NCI-H2029 treated with DMSO at 0.1 percent for 48 hours (cell line): ENCODE measurements at places on chromosomes 1 and 21.
A peak's percentile ranks its signal among the peaks of the same experiment; 100 is the strongest.

DNA sequence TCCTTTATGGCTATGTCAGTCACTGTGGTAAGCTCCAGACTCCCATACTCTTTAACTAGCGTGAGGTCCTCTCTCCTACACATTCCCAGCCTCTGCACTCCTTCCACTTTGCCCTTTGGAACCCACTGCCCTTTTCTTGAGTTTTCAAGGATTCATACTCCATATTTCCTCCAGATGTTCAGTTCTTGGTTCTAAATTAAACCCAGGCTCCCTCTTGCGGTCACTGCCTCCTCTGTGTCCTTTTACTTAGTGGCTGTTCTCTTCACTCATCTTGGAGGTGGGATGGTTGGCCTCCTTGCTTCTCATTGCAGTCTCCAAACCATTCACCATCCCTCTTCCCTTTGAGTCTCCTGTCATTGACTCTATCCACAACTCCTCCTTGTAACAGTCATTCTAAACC is 208.1 kb downstream of the TGFB2 start:
- no peak for DNase-seq

- DNase-seq, result no peak
These were observed 29.1 kb downstream of the PRRX1 start for GRCh38 chr1:170692866-170693575.

- no peak for DNase-seq
These were observed 31.5 kb downstream of the SESN2 start for GRCh38 chr1:28290851-28291250.

DNA sequence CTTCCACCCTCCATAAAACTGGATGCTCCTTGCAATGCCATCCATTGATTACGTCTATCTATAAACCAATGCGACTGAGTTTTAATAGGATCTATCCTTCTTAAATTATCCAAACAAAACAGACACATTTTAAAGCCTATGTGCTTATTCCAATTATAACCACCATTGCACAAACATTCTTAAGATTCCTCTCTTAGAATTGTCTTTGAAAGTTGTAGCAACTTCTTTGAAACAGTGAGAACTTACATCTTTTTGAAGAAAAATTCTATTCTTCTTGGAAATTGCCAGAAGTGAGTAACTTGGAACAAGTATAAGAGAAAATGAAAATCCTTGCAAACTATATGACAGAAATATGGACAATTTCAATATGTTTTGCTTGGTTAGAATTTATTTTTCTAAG is at the start of gene KRTAP26-1:
Gene KRTAP26-1 (minus strand): TSS at position 101 of the 400 bp plus-strand sequence. CDS start 280 bp downstream, outside the sequence.
- no peak for DNase-seq

DNA sequence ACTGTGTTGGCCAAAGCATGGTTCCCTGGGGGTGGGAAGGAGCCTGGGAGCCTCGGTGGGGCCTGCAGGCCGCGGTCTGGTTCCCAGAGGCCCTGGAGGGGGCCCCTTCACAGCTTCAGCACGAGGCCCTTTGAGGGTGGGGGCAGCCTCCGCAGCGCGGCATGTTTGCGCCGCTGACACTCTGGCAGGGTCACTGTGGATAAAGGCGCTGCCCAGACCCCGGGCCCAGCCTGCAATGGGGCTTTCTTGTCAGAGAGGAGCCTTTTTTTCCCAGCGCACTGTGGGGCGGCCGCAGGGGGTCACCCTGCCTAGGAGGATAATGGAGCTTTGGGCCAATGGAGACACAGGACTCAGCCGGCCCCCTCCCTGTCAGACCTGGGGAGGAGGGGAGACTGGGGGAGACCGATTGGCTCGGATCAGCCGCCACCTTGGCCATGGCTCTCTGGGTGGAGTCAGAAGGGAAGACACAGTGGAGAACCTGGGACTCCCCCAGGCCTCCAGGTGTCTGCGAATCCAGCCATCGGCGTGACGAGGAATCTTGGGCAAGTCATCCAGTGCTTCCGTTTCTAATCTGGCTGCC is 26.0 kb downstream of the EPHB2 start:
- no peak for DNase-seq

GRCh38 chr1:169044971-169045370 is 61.5 kb upstream of the ATP1B1 start:
- DNase-seq, result no peak

DNA sequence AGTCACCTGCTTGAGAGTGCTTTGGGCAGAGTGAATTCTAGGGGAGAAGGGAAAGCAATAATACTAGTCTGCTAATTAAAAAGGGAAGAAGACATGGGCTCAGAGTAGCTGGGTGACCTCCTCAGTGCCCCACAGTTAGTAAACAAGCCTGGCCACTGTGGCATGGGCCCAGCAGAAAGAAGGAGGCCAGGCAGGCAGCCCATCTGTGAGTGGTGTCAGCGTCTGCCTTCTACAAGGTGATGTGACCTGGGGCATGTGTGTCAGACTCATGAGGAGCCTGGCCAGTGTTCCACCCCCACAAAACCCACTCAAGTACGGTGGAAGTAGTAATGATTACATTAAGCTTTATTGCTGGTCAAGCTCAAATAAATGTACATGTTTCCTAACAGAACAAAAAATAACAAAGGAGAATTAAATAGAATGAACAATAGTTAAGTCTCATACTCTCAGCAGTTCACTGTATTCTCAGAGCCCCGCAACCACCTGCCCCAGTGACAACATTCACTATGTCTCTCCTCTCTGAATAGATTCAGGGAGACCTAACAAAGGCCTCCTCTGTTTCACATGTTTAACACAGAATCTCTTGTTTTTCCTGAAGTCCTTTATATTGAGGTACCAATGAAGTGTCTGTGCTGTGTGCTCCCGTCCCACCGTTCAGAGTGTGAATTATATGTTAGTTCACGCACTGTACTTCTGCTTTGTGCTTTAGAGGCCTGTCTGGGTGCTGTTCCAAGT is 32.5 kb downstream of the SLC22A15 start:
- DNase-seq, result no peak

- DNase-seq, result no peak
These were observed 37.6 kb downstream of the PTGFRN start for GRCh38 chr1:116947092-116947860.

DNA sequence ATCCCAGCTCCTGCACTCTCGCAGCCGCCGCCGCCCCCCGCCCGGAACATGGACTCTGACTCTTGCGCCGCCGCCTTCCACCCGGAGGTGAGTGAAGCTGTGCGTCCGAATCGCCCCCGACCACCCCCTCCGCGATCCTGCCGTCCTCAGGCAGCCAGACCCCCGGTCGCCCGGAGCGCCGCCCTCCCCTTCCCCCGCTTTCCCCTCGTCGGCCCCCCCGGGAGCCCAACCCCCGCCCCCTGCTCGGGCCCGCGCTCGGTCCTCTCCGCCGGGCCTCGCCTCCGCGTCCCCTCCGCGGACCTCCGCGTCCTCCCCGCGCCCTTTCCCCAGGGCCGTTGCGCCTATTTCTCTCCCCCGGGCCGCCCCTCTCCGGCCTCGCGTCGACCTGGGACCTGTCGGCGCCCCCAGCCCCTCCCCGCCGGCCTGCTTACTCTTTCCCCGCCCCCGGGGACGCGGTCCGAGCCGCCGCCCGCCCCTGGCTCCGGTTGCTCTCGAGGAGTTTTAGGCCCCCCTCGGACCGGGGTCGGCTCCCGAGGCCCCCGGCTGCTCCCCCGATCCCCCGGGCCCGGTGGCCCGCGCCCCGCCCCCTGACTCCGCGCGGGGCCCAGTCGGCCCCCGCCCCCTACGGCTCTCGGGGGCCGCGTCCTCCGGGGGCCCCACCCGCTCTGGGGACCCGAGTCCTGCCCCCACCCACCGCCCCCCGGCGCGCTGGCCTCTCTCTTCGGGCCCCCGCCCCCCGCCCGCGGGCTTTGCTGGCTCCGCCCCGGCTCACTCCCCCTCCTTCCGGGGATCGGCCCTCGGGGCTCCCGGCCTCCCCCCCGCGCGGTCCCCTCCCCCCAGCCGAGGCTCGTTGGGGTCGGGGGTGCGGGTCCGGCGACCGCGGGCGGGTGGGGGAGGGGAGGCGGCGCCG is 743 bp downstream of the PHF13 start:
- DNase-seq, result no peak

GRCh38 chr1:233406994-233407631 is 79.6 kb downstream of the MAP3K21 start:
- no peak for DNase-seq

DNA sequence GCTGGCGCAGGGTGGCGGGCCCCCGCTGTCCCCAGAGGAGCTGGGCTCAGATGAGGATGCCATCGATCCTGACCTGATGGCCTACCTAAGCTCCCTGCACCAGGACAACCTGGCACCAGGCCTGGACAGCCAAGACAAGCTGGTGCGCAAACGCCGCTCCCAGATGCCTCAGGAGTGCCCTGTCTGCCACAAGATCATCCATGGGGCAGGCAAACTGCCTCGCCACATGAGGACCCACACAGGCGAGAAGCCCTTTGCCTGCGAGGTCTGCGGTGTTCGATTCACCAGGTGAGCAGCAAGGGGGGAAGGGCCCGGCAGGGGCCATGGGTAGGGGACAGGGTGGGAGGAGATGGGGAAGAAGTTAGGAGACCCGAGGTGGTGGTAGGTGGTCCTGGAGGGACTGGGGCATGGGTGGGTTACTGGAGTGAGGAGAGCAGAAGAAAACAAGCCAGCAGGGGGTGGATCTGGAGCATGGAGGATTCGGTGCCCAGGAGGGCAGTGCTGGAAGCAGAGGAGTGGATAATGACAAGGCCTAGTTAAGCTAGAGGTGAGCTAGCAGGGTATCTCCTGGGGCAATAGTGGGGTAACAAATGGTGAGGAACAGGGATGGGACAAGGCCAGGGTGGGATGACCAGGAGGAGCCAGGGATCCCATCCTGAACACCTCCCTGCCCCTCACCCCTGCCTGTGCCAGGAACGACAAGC is 13.1 kb downstream of the ZBTB7B start:
- DNase-seq, result no peak

- DNase-seq, result no peak
These were observed 18.6 kb upstream of the MAPKAPK2 start for GRCh38 chr1:206666031-206666561.

- no peak for DNase-seq
These were observed 37.8 kb upstream of the COP1 start for GRCh38 chr1:176244851-176245250.

DNA sequence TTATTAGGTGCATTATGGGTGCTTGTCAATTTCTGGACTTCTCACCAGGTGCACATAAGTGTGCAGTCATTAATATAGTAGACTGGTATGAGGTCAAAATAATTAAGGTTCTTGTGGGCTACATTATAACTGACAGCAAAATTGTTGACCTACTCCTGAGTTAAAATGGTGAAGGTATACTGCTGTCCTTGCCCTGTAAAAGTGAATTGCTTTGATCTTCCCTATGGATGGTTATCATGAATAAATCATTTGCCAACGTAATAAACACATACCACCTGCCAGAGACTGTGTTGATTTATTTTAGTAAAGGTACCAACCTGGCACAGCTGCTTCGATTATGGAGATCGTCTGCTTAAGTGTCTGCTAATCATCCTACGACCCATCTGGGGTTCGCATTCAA is 201.6 kb upstream of the KCNK2 start:
- DNase-seq, result no peak

GRCh38 chr1:79682478-79682877 is 675.9 kb upstream of the ADGRL4 start:
- no peak for DNase-seq

DNA sequence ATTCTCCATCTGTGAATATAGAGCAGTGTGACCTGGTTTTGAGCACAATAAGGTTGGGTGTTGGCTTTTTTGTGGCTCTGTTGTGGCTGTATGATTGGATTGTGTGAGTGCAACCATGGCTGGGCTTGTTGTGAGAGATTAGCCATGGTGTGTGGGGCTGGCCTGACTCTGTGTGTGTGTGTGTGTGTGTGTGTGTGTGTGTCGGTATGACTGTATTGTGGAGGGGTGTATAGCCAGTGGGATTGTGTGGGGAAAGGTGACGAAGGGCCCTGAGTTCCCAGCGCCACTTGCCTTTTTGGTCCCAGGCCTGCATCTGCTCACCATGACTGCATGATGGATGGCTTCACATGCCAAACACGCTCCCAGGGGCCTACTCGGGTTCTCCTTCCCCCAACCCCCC is 5.9 kb upstream of the SLC6A9 start:
- DNase-seq, result no peak

DNA sequence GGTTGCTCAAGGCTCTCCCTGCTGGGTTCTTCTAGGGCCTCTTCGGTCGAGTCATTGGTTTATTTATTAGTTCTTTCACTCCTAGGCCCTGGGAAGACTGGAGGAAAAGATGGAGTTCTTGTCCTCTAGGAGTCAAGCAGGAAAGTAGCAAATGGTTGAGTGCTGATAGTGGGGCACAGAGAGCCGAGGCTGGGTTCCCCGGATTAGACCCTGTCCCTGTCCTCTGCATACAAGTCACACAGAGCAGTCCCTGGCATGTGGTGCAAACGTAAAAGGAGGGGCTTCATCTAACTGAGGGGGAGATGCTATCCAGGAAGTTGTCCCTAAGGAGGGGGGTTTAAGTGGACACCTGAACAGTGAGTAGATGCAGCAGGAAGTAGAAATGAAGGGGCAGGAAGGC is 19.2 kb upstream of the KCNE2 start:
- DNase-seq, result no peak

- DNase-seq, result no peak
These were observed 7.2 kb upstream of the ETV3L start for GRCh38 chr1:157106813-157107189.

GRCh38 chr1:52662645-52663313 is 29.8 kb downstream of the SHISAL2A start:
- DNase-seq, result peak; percentile 39

- DNase-seq, result no peak
These were observed 16.1 kb downstream of the FH start for GRCh38 chr1:241503444-241503843.

DNA sequence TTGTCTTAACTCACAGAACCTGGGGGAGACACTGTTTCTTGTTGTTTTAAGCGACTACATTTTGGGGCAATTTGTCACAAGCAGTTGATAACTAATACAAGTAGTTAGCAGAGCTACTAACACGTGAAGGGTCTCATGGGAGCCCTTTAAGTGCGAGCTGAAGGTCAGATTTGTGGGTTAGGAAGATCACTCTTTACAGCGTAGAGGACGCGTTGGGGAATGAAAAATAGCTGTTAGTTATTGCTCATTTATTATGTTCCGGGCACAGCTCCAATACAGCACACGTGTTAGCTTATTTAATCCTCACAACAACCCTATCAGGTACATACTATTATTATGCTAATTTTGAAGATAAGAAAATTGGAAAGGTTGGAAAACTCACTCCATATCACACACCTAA is 95.9 kb downstream of the ACTL8 start:
- DNase-seq, result no peak
